Kidney (tissue), 22 donors: ENCODE measurements at places on chromosomes 6 and 20. TPM values are rescaled to one million over a fixed set of nuclear protein-coding genes. Genes with fewer than 3 reads are reported as not detected.

DNA sequence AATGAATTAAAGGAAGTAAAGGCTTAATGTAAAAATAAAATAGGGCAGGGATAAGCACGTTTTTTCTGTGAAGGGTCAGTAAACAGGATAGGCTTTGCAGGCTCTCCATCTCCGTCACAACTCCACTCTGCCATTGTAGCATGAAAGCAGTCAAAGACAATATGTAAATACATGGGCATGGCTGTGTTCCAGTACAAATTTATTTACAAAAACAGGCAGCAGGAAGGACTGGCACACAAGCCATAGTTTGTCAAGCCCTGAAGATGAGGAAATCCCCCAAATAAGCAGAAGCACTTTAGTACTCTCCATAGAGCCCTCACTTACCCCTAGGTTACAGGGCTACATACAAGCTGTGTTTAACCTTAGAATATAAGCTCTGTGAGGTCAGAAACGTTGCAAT, 8.9 kb upstream of the FBXO9 start:
- no peak for DNase-seq

DNA sequence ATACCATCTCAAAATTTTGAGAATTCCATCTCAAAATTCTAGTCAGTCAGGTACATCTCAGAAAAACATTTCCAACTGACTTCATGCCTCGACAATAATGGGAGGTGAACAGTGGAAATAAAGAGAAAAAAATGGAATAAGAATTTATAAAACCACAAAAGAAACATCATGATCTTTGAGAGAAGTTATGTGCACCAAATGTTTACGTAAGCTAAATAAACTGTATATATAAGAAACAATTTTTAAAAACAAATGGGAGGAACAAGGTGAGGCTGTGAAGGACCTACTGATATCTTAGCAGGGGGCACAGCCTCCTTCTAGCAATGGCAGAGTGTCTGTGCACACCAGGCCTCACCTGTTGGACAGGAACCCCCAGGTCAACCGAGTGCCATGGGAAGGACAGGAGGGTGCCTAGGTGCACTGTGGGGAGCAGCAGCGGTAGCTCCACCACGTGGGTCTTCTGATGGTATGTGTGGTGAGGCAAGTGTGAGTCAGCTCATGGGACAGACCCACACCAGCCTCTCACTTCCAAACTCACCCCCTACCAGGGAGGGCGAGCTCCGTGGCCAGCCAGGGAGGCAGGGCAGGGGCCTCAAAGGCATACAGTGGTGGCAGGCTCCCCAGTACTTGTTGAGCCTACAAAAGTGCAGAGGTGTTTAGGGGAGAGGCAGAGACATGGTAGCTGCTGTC, 23.2 kb downstream of the DIDO1 start:
- no peak for DNase-seq

- no peak for DNase-seq
These were observed 52.7 kb downstream of the CPXM1 start for GRCh38 chr20:2747676-2748235.

- DNase-seq = no peak
These were observed 3.0 kb downstream of the KCNG1 start for GRCh38 chr20:51019656-51020592.

- no peak for DNase-seq
These were observed 42.4 kb upstream of the ZBP1 start for GRCh38 chr20:57662456-57663240.

- peak; percentile 41 for DNase-seq
These were observed 731.4 kb upstream of the CITED2 start for GRCh38 chr6:140105857-140106256.

GRCh38 chr20:43994486-43995100, 79.9 kb downstream of the TOX2 start:
- no peak for DNase-seq

GRCh38 chr6:155221086-155221485, 42.7 kb upstream of the CLDN20 start:
- no peak for DNase-seq

DNA sequence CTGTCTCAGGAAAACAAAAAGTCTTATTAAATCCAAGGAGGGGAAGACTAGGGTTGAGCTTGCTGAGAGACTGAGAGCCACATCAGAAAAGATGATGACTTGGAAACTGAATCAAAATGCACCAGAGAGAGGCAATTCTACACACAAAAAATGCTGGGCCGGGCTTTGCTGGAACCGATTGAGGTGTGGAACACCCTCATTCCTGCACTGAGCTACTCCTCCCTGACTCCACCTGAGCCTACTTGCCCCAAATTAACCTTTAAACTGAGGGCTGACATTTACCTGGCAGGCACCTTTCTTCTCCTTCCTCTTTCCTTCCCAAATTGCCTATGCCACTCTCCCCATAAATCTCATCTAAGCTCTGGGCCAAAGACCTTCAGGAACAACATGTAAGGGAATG, 40.8 kb upstream of the MBOAT1 start:
- no peak for DNase-seq

GRCh38 chr6:75377386-75377785, 92.8 kb upstream of the TMEM30A start:
- no peak for DNase-seq

GRCh38 chr20:22243067-22243466, 341.3 kb downstream of the FOXA2 start:
- no peak for DNase-seq

- DNase-seq = no peak
These were observed 508.9 kb upstream of the ADGRB3 start for GRCh38 chr6:68126089-68126749.

GRCh38 chr6:130369831-130370230, 4.0 kb downstream of the TMEM200A start:
- no peak for DNase-seq

Gene CCN6
- 6.7 TPM for total RNA-seq

Gene SPACA1
- not detected for total RNA-seq

Gene FUT9
- total RNA-seq = 0.13 TPM

Gene RPS21
- total RNA-seq = 1,221 TPM

Gene ASIP
- total RNA-seq = not detected
